Naive thymus-derived CD4-positive, alpha-beta T cell (primary cell): ENCODE measurements at places on chromosomes 11 and 22. TPM values are rescaled to one million over a fixed set of nuclear protein-coding genes. Genes with fewer than 3 reads are reported as not detected.

DNA sequence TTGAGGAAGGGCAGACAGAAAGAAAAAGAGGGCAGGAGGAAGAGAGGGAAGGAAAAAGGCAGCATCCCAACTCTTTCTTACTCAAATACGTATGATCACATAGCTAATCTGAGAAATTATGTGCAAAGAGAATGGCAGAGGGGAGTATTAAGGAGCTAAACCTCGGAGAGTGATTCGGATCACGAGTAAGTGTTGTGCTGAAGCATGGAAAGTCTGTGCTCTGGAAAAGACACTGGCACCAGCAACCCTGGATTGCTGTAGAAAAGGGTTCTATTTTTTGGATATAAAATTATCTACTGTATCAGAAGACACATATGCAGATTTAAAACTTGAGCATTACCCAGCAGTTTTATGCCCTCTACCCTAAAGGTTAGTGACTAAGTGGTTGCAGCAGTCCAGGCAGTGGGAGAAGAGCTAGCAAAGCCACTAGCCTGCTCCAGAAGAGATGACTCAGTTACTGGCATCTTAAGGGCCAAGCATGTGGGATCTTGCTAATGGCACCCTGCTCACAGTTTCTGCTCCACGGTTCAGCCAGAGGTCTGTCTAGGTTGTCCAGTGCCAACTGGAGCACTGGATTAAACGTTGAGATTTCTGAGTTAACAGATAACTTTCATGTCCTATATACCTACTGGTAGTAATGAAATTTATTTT is 151.7 kb downstream of the SWAP70 start:
- no peaks in the 10 kb centered on the region for H3K4me1 ChIP-seq
- no peaks in the 10 kb centered on the region for H3K27me3 ChIP-seq
- H3K4me3 ChIP-seq: no peak overlapping the region
- DNase-seq: no peak
- peaks cover 6% of the 10 kb centered on the region for H3K36me3 ChIP-seq

ALDH3B2 gene
- not detected for total RNA-seq

HEPN1 gene
- total RNA-seq: not detected in 2 replicates

HTR3B gene
- not detected for total RNA-seq

DNA sequence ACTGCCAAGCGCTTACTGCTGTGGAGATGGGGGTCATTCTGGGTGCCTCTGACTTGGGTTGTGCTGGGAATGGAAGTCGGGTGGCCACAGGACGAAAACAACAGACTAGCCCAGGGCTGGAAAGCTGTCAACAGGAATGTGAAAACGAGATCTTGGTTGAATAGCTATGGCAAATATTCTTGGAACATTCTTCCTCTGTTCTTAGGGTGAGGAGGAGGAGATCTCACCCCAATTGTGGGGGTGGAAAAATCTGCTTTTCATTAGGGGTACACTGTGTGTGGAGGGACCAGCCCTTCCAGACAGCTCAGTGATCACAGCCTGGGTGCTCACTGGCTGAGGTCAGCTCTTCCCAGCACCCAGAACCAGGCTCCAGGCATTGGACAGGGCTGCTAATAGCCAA is 52.0 kb upstream of the PRSS23 start:
- H3K4me3 ChIP-seq: no peak overlapping the region
- no peaks in the 10 kb centered on the region for H3K27me3 ChIP-seq
- DNase-seq: no peak
- H3K4me1 ChIP-seq: no peaks in the 10 kb centered on the region
- no peaks in the 10 kb centered on the region for H3K36me3 ChIP-seq
- H3K27ac ChIP-seq: no peak overlapping the region

DNA sequence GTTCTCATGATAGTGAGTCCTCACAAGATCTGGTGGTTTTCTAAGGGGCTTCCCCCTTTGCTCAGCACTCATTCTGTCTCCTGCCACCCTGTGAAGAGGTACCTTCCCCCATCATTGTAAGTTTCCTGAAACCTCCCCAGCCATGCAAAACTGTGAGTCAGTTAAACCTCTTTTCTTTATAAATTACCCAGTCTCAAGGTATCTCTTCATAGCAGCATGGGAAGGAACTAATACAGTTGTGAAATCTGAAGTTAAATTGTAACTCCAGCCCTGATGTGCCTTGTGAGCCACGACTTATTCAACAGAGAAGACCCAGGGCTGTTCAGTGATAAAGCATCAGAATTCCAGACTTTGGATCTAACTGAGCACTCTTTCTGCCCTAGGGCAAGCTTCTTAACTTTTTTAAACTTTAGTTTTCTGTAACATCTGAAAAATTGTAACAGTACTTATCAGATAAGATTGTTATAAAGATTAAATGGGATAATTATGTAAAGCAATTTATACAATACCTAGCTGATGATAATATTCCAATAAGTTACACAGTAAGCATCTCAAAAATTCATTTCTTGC is 220.0 kb downstream of the TRPC6 start:
- H3K36me3 ChIP-seq: no peaks in the 10 kb centered on the region
- H3K27me3 ChIP-seq: no peaks in the 10 kb centered on the region
- DNase-seq: no peak
- no peak overlapping the region for H3K4me3 ChIP-seq
- no peaks in the 10 kb centered on the region for H3K4me1 ChIP-seq

CTSW gene
- 29.3 TPM for total RNA-seq

DNA sequence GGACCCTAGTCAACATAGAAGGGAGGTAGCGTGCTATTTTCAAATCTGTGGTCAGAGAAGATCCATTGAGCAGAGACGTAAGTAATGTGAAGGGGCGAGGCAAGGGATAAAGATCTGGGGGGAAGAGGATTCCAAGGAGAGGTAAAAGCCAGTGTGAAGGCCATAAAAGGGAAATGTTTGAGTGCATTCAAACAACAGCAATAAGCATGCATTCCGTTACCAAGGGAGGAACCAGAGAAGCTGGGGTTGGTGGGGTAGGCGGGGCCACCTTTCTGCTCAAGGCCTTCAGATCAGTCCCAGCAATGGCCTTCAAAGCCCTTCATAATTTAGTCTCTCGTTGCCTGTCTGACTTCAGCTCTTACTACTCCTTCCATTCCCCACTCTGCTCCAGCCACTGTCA is 18.4 kb upstream of the SMPD1 start:
- no peak overlapping the region for H3K4me3 ChIP-seq
- DNase-seq: no peak
- no peaks in the 10 kb centered on the region for H3K4me1 ChIP-seq

- H3K36me3 ChIP-seq: no peaks in the 10 kb centered on the region
- no peaks in the 10 kb centered on the region for H3K4me1 ChIP-seq
- no peak overlapping the region for H3K4me3 ChIP-seq
- H3K27me3 ChIP-seq: no peaks in the 10 kb centered on the region
- no peak overlapping the region for H3K27ac ChIP-seq
Measured at GRCh38 chr11:45362636-45363035, 76.5 kb upstream of the SYT13 start.

DNA sequence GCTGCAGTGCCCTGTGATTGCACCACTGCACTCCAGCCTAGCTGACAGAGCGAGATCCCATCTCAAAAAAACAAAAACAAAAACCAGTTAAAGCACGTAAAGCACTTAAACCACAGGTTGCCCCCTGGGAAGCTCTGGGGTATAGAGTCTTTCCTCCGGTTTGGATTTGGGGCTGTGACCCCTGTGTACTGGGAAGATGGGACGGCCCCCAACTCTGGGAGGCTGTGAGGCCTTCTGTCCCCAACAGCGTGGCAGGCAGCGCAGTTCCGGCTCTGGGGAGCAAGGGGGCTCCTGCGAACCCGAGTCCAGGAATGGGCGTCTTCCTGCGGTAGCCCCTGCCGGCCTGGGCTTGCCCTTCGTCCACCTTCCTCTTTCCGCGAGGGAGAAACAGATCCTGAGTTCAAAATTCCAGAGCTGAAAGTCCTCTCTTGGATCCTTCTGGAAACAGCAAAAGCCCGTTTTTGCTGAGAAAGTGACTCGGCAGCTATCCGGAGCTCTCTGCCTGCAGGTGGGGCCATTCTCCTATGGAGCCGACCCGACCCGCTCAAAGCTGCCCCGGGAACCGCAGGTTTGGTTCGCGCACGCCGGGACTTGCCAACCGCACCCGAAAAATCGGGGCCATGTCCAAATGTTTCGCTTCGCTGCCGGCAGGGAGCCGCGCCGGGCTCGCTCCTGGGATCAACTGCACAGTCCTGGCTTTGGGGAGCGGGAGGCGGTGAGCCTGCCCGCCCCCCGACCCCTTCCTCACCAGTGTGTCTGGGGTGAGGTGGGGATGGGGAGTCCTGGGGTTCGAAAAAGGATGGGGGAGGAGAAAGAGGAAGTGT is 36.3 kb upstream of the POLA2 start:
- peak; percentile 51 for DNase-seq
- H3K36me3 ChIP-seq: no peaks in the 10 kb centered on the region
- peaks cover 3% of the 10 kb centered on the region for H3K27me3 ChIP-seq
- no peak overlapping the region for H3K27ac ChIP-seq
- no peaks in the 10 kb centered on the region for H3K4me1 ChIP-seq
- peak overlapping the region; percentile 48 for H3K4me3 ChIP-seq

KCNK4 gene
- total RNA-seq: 0.42 TPM

- H3K4me1 ChIP-seq: no peaks in the 10 kb centered on the region
- DNase-seq: no peak
- no peaks in the 10 kb centered on the region for H3K36me3 ChIP-seq
- no peak overlapping the region for H3K27ac ChIP-seq
- H3K4me3 ChIP-seq: no peak overlapping the region
Measured at GRCh38 chr22:47233316-47234243, 471.1 kb downstream of the TBC1D22A start.

GLYATL1 gene
- not detected for total RNA-seq

CCDC73 gene
- total RNA-seq: not detected

LRP4 gene
- not detected in 2 replicates for total RNA-seq

DNA sequence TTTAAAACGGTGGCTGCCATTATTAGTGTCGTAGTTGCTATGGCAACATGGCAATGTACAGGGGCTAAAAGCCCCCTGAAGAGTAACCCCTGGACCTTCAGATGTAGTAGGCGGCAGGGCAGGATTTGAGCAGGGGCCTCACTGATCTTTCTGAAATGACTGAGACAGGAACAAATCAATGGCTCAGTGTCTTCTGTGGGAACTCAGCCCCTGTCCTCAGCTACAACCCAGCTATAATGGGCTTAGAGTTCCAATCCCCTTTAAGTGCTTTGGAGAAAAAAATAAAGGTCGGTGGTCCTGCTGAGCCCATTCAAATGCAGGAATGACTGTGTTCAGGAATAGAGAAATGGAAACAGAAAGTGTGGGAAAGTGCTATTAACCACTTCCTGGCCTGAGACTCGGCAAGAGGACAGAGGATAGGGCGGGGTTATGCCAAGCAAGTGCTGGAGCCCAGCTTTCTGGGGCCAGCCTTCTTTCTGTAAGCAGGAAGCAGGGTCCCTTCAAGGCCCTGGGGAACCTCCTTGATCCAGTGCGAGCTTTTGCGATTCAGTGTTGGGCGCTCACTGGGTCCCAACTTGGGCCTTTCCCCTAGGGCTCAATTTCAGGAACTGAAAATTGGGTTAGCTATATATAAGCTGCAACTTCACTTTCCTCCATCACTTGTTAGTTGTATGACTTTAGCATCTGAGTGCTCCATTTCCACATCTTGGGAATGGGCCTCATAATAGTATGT is 6.1 kb upstream of the CD82 start:
- H3K36me3 ChIP-seq: no peaks in the 10 kb centered on the region
- no peak for DNase-seq
- peak overlapping the region; percentile 35 for H3K27ac ChIP-seq
- no peaks in the 10 kb centered on the region for H3K27me3 ChIP-seq
- H3K4me3 ChIP-seq: peak overlapping the region; percentile 27

GRCh38 chr11:110061296-110061695 is 31.9 kb upstream of the ZC3H12C start:
- no peak overlapping the region for H3K4me3 ChIP-seq
- no peaks in the 10 kb centered on the region for H3K27me3 ChIP-seq
- no peaks in the 10 kb centered on the region for H3K4me1 ChIP-seq
- H3K36me3 ChIP-seq: no peaks in the 10 kb centered on the region

KCNE3 gene
- 0.30 TPM for total RNA-seq

CD59 gene
- total RNA-seq: 36.2 TPM

- H3K27ac ChIP-seq: no peak overlapping the region
- H3K4me3 ChIP-seq: no peak overlapping the region
- no peaks in the 10 kb centered on the region for H3K36me3 ChIP-seq
- no peaks in the 10 kb centered on the region for H3K4me1 ChIP-seq
Measured at GRCh38 chr22:41596776-41597634, 7.4 kb upstream of the PMM1 start.

SLC22A25 gene
- total RNA-seq: not detected

DNA sequence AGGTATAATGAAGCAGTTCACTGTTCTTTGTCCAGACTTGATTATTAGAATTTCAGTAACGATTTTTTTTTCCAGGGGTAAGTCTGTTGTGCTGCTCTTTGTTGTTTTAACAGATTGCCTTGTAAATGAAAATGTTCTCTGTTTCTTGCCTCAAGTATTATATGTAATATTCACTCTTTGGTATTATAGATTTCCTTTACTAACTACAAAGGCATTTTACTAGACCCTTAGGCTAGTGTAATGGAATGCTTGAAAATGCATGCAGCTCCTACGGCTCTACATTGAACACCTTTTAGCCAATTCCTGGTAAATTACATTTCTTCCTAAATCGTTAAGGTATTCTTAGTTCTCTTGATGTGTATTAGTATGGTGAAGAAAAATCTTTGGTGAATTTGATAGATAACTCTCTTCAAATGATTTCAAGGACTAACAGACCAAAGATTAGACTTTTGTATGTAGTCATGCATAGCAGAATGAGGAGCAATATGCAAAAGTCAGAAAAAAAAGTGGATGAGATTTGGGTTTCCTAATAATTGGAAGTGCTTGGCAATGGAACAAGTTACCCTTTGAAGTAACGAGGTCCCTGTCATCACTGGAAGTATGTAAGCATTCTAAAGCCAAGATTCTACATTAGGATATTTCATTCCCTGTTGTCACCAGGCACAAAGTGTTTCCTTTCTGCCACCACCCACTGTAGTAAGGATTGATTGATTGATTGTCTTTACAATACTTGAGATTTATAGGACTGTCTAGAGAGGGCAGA is 113.1 kb downstream of the DBX1 start:
- H3K36me3 ChIP-seq: no peaks in the 10 kb centered on the region
- H3K27ac ChIP-seq: no peak overlapping the region
- H3K4me3 ChIP-seq: no peak overlapping the region
- DNase-seq: no peak
- no peaks in the 10 kb centered on the region for H3K27me3 ChIP-seq

HNRNPUL2 gene
- total RNA-seq: 77.5 TPM

- peak overlapping the region; percentile 97 for H3K27ac ChIP-seq
- no peak for DNase-seq
- H3K4me3 ChIP-seq: peak overlapping the region; percentile 79
- H3K4me1 ChIP-seq: peaks cover 37% of the 10 kb centered on the region
- H3K27me3 ChIP-seq: no peaks in the 10 kb centered on the region
Measured at GRCh38 chr11:118401880-118402590, 629 bp downstream of the ATP5MG start.

OMP gene
- total RNA-seq: not detected in 2 replicates

POU2AF2 gene
- not detected for total RNA-seq

- H3K4me3 ChIP-seq: peak overlapping the region; percentile 51
- H3K27ac ChIP-seq: no peak overlapping the region
- no peaks in the 10 kb centered on the region for H3K36me3 ChIP-seq
- no peaks in the 10 kb centered on the region for H3K4me1 ChIP-seq
Measured at GRCh38 chr11:76919887-76920746, 59.4 kb downstream of the ACER3 start.
